ENCODE measurements at places on chromosomes 13 and 19.

GRCh38 chr19:400976-401865 lies 7.7 kb downstream of the C2CD4C start:
- no peak for DNase-seq

DNA sequence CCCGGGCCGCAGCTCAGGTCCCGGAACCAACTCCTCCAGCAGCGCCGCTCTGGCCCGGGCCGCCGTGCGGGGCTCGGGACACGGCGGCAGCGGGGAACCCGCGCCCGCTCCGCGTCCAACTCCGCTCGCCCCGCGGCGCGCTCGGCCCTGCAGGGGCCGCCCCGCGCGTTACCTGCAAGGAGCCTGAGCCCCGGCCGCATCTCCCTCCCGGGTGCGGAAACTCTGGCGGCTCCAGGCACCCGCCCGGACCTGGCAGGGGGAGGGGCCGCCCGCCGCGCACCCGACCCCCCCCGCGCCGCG lies at the start of gene TMTC4:
Gene TMTC4, minus strand, starts transcription at position 224 of the 300 bp plus-strand sequence. CDS start 4,433 bp downstream, outside the sequence.
- DNase-seq = no peak

GRCh38 chr19:12450844-12451243 lies 10.0 kb upstream of the ZNF443 start:
- DNase-seq = peak; percentile 36

GRCh38 chr19:52566588-52566987 lies 3.5 kb upstream of the ZNF701 start:
- no peak for DNase-seq

- no peak for DNase-seq
Measured at GRCh38 chr19:19448238-19448544, 42.7 kb downstream of the GATAD2A start.

GRCh38 chr19:14381689-14382474 lies 638 bp downstream of the ADGRE5 start:
- DNase-seq = peak; percentile 75

Measured in hematopoietic multipotent progenitor cell (in vitro differentiated cells).